ENCODE measurements at places on chromosomes 16 and 17.

- no peak for DNase-seq
These were observed 81.0 kb upstream of the TBX2 start for GRCh38 chr17:61318684-61319098.

DNA sequence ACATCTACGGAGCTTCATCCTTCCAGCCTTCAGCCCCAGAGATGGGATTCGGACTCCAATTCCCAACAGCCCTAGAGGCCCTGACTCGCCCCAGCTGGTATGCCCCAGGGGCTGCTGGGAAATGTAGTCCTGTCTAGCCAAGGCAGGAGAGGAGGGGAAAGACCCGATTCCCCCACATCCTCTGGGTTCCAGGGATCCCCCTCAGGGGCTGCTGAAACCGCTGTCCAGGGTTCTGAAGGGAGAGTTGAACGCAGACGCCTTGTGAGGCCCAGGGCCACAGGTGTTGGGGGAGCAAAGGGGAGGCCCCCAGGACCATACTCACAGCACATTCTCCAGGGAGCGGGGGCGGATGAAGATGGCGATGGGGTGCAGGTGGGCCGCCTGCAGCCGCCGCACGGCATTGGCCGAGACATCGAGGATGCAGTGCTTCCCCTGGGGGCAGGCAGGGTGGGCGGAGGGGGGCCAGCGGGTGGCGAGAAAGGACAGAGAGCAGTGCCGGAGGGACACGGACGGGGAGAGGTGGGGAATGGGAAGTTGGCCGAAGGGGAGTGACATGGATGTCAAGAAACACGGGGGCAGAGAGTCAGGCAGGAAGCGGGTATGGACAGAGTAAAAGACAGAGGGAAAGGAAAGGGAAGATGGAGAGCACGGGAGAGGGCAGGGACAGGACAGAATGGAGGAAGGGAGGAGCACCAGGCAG, 12.6 kb upstream of the ASGR1 start:
- DNase-seq = peak; percentile 27

DNA sequence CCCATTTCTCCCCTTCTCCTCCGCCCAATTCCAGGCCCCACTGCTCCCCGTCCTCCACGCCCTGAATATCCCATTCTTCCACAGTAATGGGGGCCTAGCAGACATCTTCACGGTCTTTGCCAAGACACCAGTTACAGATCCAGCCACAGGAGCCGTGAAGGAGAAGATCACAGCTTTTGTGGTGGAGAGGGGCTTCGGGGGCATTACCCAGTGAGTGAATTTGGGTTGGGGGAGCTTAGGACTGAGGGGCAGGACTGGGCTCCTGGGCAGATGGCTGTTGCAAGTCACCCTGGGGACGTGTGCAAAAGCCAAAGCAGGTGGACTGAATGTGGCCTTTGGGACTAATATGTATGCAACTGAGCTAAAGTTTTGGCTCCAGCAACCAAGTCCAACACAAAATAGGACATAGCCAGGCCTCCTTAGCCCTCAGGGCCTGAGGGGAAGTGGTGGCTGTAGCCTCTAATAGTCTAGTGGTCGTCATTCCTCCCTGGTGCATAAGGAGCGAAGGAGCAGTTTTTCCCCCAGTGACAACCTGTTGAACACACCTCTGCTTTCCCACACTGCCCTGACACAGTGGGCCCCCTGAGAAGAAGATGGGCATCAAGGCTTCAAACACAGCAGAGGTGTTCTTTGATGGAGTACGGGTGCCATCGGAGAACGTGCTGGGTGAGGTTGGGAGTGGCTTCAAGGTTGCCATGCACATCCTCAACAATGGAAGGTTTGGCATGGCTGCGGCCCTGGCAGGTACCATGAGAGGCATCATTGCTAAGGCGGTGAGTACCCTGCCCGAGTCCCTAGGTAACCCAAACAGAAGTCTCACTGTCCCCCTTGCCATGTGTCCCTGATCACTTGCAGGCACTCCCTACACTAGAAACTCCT, 2.6 kb downstream of the ACADVL start:
- DNase-seq = no peak

GRCh38 chr17:81020767-81021497, 14.0 kb upstream of the BAIAP2 start:
- DNase-seq = peak; percentile 95

- DNase-seq = peak; percentile 43
These were observed 57.3 kb downstream of the RAP1GAP2 start for GRCh38 chr17:2853283-2854142.

DNA sequence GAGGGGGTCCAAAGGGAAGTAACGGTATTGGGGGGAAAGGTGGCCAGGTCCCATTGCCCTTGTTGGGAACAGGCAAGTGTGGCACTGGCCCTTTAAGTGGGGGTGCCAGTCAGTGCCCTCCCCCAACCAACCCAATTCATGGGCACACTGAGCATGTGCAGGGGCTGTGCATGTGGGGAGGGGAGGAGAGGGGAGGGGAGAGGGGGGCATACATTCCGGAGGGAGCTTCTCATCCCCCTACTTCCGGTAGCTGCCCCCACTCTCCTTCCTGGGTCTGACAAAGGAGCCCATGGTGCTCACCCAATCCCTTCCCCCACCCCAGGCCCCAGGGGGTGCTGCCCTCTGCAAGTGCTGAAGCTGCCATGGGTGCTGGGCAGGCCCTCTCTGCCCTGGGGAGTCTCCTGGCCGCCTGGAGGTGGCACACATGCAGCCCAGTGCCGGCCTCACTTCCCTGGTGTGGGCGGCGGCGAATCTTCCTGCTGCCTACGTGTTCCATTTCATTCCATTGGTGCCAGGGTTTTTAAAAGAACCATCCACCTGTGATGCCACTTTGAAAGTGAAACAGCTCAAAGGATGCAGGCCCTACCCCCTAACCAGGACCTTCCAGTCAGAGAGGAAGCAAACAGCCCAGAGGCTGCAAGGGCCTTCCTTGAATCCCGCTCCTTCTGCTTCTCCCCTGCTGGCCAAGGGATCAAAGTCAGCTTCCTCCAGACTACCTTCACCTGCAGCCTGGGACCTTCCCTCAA, 11.0 kb downstream of the HEXIM2 start:
- DNase-seq = peak; percentile 84

DNA sequence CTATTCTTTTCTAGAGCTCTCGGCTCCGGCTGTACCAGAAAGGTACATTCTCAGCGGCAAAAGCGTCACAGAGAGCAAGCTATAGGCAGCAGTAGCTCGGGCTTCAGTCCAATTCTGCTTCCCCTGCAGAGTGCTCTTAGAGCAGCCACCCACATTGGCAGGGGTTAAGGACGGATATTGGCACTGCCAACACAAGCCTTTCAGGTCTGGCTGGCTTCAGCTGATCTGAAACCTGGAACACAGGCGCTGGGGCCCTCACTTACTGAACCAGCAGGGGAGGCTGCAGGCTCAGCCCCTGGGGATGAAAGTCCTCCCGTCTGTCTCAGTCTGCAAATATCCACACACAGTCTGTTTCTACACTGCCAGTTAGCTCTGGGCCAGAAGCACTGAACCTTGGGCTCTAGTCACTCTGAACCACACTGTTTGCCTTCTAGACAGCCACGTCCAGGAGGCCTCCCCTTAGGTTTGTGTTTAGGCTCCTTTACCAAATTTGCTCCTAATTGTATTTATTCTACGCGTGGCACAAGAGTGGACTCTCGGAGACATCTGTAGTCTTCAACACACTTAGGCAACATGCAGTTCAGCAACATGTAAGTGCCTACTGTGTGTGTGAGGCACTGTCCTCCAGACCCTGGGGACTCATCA, 40.1 kb downstream of the HIC1 start:
- peak; percentile 93 for DNase-seq

DNA sequence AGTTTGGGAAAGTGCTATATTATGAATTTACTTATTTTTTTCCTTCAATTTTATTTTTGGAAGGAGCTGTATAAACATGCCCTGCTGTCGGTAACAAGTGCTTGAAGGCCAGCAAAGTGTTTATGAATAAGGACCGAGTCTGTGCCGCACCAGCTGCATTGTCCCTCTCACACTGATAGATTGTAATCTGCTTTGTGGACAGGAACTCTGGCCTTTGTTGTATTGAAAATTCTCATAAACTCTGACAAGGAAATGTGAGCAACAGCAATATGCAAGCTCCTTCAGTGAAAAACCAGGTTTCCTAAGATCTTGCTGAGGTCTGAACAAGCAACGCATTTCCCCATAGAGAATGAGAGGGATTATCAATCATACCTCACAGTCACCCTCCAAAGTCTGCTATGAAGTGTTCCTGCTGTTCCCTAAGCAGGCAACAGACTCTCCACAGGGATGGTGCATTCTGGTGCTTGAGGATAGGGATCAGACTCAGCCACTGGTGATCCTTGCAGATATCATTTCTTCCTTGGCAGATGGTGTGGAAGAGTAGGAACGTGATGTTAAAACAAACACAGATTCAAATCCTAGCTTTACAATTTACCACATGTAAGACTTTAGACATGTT, 109.6 kb downstream of the KCNJ2 start:
- DNase-seq = no peak

DNA sequence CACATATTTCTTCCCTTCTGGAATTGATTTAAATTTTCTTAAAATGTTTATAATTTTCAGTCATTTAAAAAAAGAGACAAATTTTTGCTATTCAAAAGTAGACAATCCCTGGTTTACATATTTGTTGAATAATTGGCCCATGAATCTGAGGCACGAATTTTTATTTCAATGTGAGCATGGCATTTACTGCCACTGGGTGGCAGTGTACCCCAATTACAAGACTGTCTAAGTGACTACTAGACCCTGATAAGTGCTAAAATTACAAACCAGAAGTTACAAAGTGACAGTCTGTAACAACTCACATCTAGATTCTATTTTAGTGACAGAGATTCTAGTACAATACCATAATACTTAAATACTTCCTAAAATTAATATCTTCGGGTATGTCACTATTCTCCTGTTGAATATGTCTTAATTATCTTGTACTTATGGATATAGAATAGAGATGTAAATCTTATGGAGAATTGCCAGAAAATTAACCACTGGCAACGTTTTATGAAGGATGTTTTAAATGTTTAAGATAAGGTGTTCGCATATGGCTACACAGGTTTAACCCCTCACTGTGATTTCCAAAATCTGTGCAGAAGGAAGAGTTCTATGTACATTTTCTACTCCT, 235.8 kb downstream of the MAP2K4 start:
- peak; percentile 45 for DNase-seq

GRCh38 chr16:57422026-57422944, 17.7 kb downstream of the CCL17 start:
- DNase-seq = peak; percentile 38

GRCh38 chr17:47864791-47865216, 13.8 kb upstream of the SP6 start:
- no peak for DNase-seq

GRCh38 chr16:11495066-11495407, 91.7 kb downstream of the LITAF start:
- DNase-seq = no peak

- no peak for DNase-seq
These were observed 99.9 kb downstream of the NDE1 start for GRCh38 chr16:15749985-15750384.

DNA sequence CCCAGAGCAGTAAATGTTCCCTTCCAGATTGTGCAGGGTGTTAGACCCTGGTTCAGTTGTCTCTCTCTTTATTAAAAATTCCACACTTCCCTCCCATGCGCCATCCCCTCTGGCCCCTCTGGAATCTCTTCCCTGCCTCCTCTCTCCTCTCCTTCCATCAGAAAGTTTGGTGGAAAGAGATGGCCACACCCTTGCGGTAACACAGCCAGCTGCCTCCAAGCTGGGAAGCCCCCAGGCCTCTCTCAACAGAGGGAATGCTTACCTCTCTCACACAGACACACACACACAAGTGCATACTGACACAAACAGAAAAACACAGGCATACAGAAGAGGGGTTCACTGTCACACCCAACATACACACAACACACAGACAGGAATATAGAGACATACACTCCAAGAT, 220.5 kb downstream of the C16orf78 start:
- no peak for DNase-seq

- DNase-seq = no peak
These were observed 47.8 kb upstream of the BCO1 start for GRCh38 chr16:81190667-81191066.

- DNase-seq = peak; percentile 79
These were observed 4.5 kb downstream of the RMI2 start for GRCh38 chr16:11349599-11350276.

DNA sequence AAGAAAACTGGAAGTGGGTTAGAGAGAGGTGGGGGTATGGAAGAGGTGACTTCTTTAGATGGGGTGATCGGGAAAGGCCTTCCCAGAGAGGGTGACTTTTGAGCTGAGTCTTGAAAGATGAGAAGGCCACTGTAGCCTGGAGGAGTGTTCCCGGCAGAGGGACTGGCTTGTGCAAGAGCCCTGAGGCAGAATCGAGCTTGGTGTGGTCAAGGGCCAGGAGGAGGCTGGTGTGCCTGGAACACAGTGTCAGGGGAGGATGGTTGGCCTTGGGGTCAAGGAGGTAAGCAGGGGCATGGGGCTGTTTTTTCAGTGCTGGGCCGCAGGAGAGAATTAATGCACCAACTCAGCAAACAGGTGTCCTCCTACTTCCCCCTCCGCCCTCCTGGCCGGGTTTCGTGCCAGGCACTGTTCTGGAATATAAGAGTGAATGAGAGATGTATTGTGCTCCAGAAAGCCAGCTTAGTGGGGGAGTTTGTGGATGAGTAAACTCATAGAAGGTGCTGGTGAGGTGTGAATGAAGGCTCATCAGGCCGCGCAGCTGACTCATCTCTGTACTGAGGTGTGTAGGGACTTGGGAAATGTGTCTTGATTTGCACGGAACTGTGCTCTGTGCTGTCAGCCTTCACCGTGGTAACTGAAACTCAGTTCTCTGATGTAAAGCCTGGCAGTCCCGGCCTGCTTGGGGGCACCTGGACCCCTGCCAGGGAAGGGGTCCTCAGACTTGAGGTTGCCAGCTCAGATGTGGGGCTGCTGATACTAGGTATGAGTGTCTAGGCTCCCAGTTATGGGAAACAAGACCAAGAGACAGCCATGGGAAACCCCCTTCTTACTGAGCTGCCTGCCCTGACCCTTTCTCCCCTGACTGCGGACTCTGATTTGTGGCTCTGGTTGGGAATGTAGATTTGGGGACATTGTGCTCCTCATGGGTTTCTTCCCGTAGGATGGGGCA, 15.3 kb downstream of the KSR1 start:
- DNase-seq = no peak

- DNase-seq = no peak
These were observed 31.3 kb upstream of the TNS4 start for GRCh38 chr17:40532520-40533253.

DNA sequence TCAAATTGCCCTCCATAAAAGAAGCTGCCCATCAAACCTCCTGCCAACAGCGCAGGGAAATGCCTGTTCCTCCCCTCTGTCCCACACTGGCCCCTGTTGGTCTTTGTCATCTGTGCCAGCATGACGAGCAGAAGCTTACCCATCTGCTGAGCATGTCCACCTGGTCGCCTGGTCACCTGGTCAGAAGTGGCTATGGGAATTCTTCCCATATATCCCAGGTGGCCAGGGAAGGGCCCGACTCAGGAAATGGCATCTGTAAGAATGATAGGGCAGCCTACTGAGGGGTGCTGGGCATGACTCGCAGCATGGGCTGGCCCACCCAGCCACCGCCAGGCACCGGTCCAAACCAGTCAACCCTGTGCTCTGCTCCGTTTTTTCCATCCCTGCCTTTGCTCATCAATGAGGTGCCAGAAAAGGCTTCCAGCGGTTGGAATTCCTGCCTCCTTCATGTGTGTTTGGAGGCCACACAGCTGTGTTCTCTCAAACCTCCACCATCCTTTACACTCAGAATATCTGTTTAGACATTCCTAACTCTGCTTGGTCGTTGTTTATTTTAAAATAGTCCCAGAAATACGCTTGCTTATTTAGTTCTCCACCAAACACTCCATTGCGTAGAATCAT, 145.2 kb downstream of the CLEC16A start:
- peak; percentile 33 for DNase-seq

- DNase-seq = no peak
These were observed 5.5 kb downstream of the OR1F1 start for GRCh38 chr16:3193221-3194212.

- DNase-seq = peak; percentile 21
These were observed 18.4 kb downstream of the GPR179 start for GRCh38 chr17:38325221-38325851.

Data from thyroid gland (tissue), 4 donors.